ENCODE measurements at places on chromosomes 5 and 9. TPM values are rescaled to one million over a fixed set of nuclear protein-coding genes. Genes with fewer than 3 reads are reported as not detected.

Gene SCGB3A2
- total RNA-seq: 0.39 TPM

Gene C9orf72
- 3.6 TPM for total RNA-seq

Gene CAST
- 212 TPM for total RNA-seq

Gene ENTR1
- total RNA-seq: 90.8 TPM

Gene PCDHA1
- total RNA-seq: not detected

Gene SEMA5A
- total RNA-seq: 0.15 TPM

GRCh38 chr9:127793093-127793708, 7.4 kb downstream of the CDK9 start:
- no peak for DNase-seq

GRCh38 chr9:136875155-136875554, 9.0 kb upstream of the EDF1 start:
- DNase-seq: no peak

DNA sequence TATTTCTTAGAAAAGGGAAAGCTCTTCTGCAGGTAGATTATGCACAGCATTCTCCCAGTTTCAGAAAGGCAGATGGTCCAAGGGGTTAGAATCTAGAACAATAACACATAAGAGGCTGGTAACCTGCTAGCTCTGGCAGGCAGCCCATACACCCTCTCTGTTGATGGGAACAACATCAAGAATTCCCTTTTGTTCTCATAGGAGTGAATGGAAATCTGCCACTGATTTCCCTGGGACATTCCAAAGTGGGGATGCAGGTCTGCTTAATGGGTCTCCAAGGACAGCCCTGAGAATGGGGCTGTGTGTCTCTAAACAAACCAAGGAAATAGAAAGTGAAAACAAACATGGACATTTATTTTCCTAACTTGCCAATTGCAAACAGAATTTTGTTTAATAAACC, 456.8 kb downstream of the EBF1 start:
- no peak for DNase-seq

DNA sequence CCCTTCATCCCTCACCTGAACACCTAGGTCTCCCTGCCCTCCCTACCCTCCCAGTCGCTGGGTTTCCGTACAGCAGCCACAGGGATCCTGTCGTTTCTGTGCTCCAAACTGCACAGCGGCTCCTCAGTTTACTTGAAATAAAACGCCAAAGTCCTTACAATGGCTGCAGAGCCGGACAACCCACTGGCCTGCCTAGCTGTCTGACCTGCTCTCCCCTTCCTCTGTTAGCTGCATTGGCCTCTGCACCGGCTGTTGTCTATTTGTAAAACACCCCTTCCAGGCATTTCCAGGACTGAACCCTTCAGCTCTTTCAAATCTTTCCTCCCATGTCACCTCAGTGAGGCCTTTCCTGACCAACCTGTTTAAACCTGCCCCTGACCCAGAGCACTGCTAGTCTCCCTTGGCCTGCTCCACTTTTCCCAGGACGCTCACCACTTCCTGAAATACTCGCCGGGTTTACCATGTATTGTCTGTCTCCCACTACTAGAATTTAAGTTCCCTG, 9.1 kb upstream of the MGAT1 start:
- DNase-seq: no peak

DNA sequence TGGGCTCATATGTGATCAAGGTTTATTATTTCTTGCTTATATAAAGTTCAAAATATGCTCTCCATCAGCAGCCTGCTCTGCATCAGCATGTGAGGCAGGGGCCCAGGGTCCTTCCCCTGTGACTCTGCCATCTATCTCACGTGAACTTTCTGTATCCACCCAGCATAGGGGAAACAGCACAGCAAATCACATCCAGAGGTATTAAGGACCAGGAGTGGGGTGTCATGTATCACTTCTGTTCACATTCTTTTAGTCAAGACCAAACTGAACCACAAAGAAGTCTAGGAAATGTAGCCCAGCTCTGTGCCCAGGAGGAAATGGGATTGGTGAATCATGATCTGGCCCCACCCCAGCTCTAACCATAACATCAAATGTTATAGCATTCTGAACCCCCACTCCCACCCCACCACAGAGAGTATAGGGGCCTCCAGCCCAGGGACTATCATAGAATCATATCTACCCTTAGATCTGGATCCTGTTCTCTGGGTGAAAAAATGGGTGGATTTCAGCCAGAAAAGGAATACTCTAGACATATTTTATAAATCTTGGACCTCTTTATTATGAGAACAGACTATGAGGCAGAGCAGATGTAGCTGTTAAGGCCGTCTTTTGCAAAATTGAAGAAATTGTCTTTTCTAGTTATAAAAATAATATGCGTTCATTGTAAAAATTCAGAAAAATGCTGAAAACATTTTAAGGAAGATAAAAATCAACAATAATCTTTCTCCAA, 473.7 kb downstream of the ARHGEF28 start:
- DNase-seq: no peak

GRCh38 chr9:96508227-96508940, 58.4 kb downstream of the HABP4 start:
- no peak for DNase-seq

- DNase-seq: no peak
These were observed 1381.4 kb upstream of the CDH6 start for GRCh38 chr5:29811914-29812679.

GRCh38 chr9:13427587-13427986, 148.1 kb upstream of the MPDZ start:
- DNase-seq: no peak

DNA sequence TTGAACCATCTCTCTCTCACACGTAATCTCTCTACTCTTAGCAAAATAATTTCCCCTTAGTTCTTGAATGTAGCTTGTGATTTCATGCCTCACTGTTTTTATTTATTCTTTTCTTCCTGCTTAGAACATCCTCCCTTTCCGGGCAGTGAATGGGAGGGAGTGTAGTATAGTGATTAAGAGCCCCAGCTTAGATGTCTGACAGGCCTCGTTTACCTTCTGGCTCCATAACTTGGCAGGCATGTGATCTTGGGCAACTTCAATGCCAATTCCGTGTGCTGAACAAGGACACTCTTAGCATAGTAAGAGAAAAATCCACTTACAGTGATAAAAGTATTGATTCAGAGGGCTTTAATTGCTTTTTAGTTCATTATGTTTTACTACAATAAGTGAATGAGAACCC, 96.3 kb upstream of the TNPO1 start:
- no peak for DNase-seq

- DNase-seq: no peak
These were observed 433.1 kb downstream of the CHSY3 start for GRCh38 chr5:130337179-130337888.

GRCh38 chr5:8329773-8330172, 460.8 kb downstream of the MTRR start:
- DNase-seq: no peak

Measured in Panc1 (cell line).